ENCODE measurements at places on chromosomes 11 and 22. TPM values are rescaled to one million over a fixed set of nuclear protein-coding genes. Genes with fewer than 3 reads are reported as not detected.

- peak; percentile 90 for DNase-seq
These were observed 2.0 kb downstream of the MRGPRF start for GRCh38 chr11:69010964-69011623.

DNA sequence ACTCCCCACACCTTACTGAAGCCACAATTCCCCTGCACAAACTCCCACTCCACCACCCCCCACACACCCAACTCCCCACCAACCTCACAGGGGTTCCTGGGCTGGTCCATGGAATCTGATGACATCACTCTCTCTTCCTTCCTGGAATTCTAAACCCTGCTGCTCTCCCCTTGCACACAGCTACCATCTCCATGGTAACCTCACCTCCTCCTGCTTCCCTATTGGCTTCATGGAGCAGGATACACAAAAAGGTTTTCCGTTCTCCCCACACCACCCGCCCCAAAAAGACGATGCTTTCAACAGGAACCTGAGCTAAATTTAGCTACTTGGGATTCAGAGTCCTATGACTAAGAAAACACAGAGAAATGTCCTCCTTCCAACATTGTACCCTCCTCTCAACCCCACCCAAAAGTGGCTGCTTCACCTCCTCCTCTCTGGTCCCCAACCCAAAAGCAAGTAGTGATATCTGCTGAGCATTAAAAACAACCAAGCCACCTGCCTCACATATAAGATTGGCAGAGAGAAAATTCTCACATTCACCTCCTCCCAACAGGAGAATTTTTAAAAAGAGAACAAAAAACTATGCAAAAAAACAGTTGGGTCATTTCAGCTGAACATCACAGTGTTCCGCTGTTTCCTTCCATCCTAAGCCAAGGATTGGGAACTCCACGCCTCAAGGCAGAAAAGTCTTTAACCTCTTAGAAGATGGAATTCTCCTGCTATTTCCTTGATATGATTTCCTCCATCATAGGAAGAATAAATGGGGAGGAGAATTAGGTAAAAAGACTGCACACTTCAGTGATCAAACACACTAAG lies 66.9 kb downstream of the RBFOX2 start:
- DNase-seq, result no peak

DNA sequence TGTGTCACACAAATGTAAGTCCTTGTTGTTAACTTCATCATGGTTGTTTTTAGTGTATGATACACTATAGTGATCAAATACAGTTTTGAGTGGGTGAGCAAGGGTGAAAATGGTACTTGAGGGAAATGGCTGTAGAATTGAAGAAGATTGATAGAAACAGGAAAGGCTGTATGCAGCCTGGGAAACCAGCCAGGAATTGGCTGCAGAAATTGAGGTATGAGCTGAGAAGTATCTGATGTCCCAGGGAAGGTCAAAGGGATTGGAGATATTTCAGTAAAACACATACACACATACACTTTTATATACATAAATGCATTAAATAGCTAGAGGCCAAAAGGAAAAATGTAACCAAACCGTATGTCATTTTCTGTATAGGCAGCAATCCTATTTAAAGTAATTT lies 13.1 kb upstream of the YAP1 start:
- no peak for DNase-seq

DNA sequence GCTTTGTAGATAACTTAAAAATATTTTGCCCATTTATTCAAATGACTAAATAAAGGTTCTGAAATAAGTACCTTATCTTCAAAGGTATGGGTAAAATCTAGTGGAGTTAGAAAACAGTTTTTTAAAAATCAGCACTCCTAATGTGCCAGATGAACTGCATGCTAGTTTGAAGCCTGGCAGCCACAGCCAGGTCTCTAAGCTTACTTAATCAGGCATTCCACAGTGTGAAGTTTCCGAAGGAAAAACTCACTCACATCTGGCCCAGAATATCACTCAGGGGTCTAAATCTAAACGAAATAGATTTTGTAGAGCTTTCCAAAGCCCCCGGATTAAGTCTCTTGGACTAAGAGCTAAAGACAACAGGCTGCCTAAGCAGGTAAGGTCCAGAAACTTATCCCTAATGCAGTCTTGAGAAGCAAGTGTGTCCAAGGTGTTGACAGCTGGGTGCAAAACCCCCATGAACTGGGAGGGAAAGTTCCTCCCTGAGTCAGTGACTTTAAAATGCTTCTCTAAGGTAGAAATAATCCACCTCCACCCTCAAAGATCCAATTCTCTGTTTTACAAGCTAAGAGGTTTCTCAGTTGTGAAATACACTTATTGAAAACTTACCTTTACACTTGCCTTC lies 157.6 kb downstream of the FCHSD2 start:
- no peak for DNase-seq

- no peak for DNase-seq
These were observed 257.7 kb upstream of the CCDC90B start for GRCh38 chr11:83543706-83544439.

GRCh38 chr22:40051322-40051721 lies 56.6 kb downstream of the FAM83F start:
- no peak for DNase-seq

GRCh38 chr11:27977031-27977430 lies 130.9 kb downstream of the KIF18A start:
- DNase-seq, result no peak

DNA sequence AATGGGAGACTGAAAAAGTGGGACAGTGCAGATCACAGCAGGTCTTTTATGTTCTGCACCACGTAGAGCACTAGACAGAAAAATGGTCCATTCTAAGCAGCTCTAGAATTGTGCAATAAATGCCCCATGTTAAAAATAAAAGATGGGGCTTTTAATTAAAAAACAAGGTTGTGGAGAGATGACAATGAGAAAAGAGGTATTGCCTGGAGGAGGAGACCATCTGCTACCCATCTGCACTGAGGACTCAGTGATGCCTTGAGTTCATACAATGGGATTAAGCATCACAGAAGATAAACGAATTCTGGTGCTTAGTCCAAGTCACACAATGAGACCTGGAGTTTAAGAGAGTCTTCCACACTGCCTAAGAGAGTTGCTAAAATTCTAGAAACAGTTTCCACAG lies 73.6 kb downstream of the PAK1 start:
- no peak for DNase-seq

DNA sequence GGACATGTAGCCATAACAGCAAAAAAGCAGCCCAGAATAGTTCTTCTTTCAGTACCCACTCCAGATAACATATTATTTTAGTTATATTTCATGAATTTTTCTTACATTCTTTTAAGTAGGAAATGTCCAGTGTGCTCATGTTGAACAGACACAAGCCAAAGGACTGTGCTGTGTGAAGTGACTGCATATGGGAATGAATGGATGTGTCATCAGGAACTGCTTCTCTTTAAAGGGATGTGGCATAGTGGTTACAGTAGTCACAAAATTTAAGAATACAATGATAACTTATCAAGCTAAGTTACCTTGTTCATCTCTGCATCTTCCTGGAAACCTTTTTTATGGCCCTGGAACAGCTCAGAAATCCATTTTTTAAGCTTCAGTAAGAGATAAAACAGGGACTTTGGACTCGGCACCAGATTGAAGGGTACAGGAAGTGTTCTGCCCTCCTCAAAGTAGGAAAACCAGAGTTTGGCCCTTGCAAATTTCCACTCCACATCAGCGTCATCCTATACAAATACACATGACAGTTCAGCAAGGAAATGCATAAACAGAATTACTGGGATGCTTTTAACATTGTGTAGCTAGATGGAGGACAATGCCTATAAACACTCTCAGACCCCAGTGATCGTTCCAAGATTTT lies 112.8 kb downstream of the TRPC6 start:
- no peak for DNase-seq

GRCh38 chr11:2860636-2861035 lies 24.9 kb downstream of the CDKN1C start:
- DNase-seq, result no peak

DNA sequence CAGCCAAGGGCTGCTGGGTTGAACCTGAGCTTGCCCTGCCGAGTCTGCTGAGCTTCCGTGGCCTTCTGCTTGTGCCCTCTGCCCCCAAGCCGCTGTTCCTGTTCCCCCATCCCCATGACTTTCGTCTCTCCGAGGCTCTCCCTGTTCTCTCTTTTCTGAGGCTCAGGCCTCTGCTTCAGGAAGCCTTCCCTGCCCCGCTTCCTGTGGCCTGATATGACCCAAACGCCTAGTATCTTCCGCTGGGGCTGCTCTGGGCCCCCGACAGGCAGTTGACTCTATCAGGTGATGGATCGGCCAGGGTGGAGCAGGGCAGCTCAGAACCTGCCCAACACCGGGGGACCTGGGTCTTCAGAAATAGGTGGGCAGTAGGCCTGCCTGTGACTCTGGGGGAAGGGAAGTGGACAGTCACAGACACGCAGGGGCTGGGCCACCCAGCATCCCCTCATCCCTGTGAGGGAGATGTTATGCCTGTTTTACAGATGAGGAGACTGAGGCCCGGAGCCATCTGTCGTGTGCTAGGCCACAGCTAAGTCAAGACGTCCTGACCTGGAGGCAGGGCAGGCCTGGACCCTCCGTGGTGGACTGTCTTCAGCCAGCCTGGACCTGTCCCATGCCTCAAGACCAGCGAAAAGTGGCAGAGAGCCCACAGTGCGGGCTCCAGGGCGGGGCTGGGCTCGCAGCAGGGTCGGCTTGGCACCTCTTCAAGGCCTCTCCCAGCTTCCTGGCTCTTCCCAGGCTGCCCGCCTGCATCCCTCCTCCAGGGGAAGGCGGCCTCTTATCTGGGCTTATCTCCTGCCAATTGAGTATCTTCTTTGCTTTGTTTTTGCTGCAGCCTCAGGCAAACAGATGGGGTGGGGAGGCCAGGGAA lies 16.2 kb downstream of the BAD start:
- DNase-seq, result peak; percentile 79

GRCh38 chr22:45308957-45309421 lies 745 bp upstream of the FAM118A start:
- DNase-seq, result no peak

PRR5 gene
- 27.6 TPM for total RNA-seq

PIWIL4 gene
- total RNA-seq, result 3.7 TPM

TUBA8 gene
- total RNA-seq, result 2.6 TPM

RFPL1 gene
- not detected for total RNA-seq

APOL3 gene
- total RNA-seq, result 47.4 TPM
